Muscle of leg (tissue), 16 donors: ENCODE measurements at places on chromosomes 12 and 14. TPM values are rescaled to one million over a fixed set of nuclear protein-coding genes. Genes with fewer than 3 reads are reported as not detected.

The MEG3 gene
- 2,358 TPM for total RNA-seq

The AHNAK2 gene
- 21.6 TPM for total RNA-seq

The TAS2R43 gene
- total RNA-seq, result 2.2 TPM

The ARHGAP9 gene
- total RNA-seq, result 3.6 TPM

GRCh38 chr12:6998715-6999451 lies 19.4 kb downstream of the LPCAT3 start:
- no peak for DNase-seq

- no peak for DNase-seq
Measured at GRCh38 chr14:88611878-88612277, 49.0 kb downstream of the ZC3H14 start.

- DNase-seq, result no peak
Measured at GRCh38 chr12:53120685-53121525, 17.6 kb downstream of the SOAT2 start.

DNA sequence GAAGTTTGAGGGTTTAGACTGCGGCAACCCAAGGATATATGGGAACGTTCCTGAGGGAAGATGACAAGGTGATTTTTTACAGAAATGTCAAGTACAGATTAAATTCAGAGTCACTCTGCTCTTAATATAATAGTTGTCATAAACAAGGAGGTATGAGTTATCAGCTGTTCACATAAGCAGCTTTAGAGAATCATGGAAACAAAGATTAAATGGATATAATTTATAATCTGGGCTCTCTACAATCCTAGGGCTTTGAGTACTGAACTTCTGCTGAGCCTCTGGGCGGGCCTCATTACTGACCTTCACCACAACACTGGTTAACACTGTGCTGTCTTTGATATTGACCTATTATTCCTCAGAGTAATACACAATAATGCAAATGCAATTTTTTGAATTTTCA lies 577.8 kb downstream of the RPS29 start:
- no peak for DNase-seq

DNA sequence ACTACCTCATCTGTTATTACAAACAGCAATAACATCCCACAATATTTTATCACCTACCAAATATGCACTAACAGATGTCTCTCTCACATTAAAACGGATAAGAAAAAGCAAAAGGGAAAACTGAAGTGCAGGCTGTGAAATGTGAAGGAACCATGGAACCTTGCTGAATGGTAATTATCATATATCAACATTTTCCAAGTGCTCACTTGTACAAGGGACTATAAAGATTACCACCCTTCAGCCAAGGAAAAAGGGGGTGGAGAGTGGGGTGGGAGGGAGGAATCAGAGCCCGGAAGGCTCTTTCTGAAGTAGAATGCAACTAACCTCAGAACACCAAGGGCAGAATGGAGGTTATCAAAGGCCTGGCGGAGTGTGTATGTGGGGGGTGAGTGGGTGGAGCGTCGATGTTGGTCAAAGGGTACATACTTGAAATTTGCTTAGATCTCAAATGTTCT lies 1.2 kb downstream of the SNX6 start:
- DNase-seq, result peak; percentile 33

- no peak for DNase-seq
Measured at GRCh38 chr12:104154286-104154685, 16.3 kb upstream of the NFYB start.

- DNase-seq, result no peak
Measured at GRCh38 chr12:225012-225411, 11.1 kb upstream of the SLC6A12 start.

GRCh38 chr12:49288412-49288853 lies 6.5 kb upstream of the PRPH start:
- peak; percentile 64 for DNase-seq

- no peak for DNase-seq
Measured at GRCh38 chr14:80378084-80378690, 166.9 kb upstream of the DIO2 start.

- DNase-seq, result no peak
Measured at GRCh38 chr12:118183711-118184110, 47.8 kb downstream of the PEBP1 start.

DNA sequence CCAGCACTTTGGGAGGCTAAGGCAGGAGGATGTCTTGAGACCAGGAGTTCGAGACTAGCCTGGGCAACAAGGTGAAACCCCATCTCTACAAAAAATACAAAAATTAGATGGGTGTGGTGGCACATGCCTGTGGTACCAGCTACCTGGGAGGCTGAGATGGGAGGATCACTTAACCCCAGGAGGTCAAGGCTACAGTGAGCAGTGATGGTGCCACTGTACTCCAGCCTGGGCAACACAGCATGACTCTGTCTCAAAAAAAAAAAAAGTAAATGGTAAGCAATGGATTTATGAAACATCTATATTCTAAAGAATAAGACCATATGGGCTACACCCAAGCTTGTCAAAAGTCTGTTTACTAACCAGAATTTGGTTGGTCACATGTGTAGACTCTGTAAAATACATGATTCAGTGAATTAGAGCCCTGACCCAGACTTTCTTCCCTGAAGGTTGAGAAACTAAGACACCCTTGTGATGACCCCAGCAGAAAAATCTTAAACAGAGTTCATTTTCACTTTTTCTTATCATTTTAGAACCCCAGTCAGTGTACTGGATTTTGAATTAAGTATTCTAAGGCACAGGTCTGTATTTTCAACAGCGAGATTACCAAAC lies 12.1 kb downstream of the FGD6 start:
- peak; percentile 27 for DNase-seq

DNA sequence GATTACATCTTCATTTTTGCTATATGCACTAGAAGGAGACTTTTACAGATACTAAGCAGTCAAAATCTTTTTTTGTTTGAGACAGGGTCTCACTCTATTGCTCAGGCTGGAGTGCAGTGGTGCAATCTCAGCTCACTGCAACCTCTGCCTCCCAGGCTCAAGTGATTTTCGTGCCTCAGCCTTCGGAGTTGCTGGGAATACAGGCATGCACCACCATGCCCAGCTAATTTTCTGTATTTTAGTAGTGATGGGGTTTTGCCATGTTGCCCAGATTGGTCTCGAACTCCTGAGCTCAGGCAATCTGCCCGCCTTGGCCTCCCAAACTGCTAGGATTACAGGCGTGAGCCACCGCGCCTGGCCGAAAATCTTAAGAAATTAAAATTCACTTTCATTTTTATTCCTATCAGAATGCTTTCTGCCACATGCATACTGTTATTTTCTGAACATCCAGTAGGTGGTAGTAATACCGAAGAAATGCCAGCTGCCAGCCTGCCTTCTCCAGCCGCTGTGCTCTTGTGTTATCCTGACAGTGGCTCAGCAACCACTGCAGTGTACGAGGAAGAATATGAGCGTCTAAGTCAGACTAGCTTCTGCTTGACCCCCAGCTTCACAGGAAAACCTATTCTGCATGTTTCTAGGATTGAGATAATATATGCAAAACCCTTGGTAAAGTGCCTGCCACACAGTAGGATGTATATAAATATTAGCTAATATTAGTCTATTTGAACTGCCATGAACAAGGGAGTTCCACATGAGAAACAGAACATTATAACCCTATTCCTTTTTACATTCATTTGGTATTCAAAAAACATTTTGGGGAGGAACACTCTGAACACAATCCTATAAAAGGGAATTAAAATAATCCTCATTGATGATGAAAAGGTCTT lies 54.2 kb downstream of the RPAP3 start:
- DNase-seq, result peak; percentile 71

DNA sequence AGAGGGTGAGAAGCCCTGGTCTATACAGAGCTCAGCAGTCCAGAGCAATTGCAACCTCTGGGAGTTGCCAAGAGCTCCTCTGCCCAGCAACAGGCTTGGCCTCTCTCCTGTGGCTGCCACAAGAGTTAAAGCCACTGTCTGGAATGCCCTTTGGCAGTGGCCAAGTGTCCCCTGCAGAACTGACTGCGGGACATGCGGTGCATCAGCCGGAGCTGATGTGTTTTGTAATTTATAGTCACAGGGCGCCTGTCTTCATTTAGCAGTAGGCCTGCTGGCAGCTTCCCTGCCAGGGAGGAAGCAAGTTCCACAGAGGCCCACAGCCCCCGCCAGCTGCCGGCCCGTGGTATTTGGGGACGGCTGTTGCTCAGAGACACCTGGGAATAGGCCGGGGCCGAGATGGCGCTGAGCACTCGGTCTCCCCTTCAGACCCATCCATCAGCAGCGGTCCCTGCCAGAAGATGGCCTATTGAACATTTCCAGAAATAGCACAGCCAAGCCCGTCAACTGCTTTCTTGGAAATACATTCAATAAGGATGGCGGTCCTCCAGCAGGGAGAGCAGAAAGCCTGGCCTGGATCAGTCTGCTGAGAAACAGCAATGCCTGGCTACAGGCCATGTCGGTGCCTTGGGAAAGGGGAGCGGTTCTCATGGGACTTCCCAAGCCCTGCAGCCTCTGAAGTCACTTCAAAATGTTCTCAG lies 217.4 kb downstream of the CRADD start:
- DNase-seq, result peak; percentile 99

DNA sequence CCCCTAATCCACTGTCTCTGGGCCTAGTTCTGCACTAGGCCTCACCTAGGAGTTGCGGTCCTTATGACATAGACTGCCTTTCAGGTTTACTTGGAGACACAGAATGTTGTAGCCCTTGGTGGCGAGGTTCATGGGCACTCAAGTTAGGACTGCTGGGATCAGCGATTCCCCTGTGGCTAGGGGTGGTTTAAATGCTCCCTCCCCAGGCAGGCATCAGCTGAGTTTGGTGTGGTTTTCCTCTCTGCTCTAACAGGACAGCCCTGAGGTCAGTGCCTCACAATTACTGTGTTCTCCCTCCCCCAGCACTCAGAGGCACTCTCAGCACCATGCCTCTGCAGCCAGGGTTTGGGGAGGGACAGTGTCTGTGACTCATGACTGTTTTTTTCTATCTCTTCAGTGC lies 22.2 kb upstream of the RDH16 start:
- no peak for DNase-seq

DNA sequence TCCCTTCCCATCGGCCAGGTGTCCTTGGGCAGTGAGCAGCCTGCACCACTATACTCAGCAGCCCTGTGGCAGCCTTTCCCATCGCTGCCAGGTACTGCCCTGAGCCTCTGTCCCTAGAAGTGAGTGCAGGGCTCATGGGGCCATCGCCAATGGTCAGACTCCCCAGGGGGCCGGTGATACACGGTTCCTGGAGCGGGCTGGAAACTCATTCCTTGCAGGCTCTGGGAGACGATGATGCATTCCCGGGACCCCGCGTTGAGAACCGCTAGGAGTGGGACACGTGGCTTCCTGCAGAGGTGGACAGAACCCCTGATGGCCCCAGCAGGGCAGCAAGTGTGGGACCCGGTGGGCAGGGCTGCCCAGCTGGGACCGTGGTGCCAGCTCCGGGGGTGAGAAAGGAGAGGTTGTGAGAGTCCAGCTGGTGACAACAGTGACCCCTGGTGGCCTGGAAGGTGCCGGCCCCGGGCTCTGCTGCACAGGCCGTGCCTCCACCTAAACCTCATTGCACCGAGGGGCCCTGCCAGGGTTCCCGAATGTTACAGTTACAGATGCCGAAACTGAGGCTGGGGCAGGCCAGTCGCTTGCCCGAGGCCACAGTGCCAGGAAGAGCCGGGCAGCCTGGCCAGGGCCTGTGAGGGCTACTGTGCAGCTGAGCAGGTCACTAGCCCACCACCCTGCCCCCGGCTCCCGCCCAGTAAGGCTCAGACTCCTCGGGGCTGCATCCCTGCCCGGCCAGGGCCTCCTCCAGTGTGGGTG lies 33.8 kb downstream of the FBRSL1 start:
- DNase-seq, result peak; percentile 67

GRCh38 chr12:13686260-13686659 lies 295.1 kb downstream of the GRIN2B start:
- no peak for DNase-seq

- DNase-seq, result no peak
Measured at GRCh38 chr12:76927170-76927784, 48.5 kb upstream of the CSRP2 start.

DNA sequence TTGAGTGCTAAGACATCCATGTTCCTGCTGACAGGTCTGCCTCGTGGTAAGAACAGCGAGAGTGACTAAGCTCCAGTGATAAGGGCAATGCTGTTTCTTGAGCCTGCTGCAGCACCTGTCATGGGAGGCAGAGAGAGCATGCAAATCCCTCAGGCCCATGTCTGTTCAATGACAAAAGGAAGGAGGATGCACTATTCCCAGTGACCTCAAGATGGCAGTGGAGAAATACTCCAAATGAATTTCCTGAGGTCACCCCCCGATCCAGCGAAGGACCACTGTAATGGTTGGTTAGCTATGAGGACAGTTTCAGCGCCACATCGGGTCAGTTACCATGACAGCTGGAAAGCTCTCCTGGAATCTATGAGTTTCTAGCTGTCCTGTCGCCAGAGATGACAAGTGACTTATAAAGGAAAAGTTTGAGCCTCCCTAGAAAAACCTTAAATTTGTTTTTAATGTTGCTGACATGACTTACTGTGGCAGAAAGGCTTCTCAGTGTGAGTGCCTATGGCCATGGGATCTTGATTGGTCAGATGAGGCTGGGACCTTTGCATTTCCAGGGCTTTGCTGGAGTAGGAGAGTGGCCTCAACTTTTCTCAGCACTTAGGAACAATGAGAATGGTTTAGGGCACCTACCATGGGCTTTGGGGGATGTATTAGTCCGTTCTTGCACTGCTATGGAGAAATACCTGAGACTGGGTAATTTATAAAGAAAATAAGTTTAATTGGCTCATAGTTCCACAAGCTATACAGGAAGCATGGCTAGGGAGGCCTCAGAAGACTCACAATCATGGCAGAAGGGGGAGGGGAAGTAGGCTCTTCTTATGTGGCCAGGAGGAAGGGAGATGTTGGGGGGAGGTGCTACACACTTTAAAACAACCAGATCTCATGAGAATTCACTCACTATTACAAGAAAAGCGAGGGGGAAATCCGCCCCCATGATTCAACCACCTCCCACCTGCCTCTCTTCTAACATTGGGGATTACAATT lies 88.0 kb upstream of the TMEM260 start:
- peak; percentile 63 for DNase-seq

DNA sequence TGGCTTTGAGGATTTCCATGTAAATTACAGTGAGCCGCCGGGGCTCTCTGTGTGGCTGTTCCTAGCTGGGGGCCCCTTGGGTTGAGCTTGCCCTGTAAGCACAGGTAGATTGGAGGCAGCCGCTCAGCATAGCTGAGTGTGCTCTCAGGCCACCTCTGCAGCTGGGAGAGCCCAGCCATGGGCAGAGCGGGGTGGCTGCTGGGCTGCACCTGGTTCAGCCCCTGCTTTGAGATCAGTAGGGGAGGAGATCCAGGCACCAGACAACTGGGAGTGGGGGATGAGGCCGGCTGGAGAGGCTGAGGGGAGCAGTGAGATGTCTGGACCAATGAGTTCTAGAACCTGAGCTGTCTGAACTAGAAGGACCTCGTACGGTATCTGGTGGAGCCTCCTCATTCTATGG lies 44.8 kb downstream of the CACNA1C start:
- no peak for DNase-seq

- DNase-seq, result no peak
Measured at GRCh38 chr12:114626-115211, 48.2 kb downstream of the IQSEC3 start.

DNA sequence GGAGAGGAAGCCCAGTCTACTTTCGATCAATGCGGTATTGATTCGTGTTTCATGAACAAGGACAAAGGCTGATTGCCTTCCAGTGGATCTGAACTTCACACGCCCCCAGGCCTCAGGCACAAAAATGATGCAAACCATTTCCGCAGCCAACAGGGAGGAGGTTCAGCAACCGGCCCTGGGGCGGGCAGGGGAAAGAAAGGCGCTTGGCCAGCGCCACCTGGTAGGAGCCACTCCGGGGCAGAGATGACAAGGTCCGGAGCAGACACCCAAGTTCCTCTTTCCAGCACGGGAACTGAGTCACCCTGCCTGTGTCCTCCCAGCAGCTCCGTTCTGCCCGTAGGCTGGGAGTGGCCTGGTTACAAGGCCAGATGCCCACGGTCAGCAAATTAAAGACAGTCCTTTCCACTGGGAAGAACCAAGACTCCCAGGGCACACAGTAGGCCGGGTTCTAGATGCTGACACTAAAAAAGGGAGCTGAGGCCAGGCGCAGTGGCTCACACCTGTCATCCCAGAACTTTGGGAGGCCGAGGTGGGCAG lies 136.3 kb downstream of the SCARB1 start:
- DNase-seq, result peak; percentile 79
